SIG-M5 (cell line): ENCODE measurements at places on chromosomes 6 and 20.

DNA sequence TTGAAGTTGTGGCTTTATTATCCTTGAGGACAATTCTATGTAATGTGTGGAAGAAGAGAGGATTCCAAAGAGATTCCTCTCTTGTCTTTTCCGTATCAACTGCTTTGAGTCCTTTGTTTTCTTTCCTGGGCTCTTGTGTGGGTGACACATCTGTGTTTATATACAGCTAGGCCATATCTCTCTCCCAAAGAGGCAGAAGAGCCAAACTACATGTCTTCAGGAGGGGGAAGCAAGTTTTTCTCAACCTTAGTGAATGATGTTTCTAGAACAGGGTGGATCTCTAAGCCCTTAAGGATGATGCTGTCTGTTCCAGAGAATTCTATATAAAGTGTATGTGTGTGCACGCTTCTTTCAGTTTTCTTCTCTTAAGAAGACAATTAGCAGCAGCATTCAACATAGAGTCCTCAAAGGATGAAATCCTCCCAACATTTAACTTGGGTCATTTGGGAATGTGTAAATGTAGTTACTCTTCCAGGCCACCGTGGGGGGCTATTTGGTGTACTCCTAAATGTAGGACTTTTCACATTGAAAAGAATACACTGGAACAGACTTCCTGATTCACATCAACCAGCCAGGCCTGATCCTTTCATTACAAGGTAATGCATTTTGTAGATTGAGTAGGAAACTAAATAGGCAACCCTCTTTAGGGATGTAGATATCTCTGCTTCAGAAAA lies 92.8 kb upstream of the EEF1E1 start:
- DNase-seq, result no peak

- no peak for DNase-seq
These were observed 147.0 kb downstream of the SOX4 start for GRCh38 chr6:21740376-21741124.

DNA sequence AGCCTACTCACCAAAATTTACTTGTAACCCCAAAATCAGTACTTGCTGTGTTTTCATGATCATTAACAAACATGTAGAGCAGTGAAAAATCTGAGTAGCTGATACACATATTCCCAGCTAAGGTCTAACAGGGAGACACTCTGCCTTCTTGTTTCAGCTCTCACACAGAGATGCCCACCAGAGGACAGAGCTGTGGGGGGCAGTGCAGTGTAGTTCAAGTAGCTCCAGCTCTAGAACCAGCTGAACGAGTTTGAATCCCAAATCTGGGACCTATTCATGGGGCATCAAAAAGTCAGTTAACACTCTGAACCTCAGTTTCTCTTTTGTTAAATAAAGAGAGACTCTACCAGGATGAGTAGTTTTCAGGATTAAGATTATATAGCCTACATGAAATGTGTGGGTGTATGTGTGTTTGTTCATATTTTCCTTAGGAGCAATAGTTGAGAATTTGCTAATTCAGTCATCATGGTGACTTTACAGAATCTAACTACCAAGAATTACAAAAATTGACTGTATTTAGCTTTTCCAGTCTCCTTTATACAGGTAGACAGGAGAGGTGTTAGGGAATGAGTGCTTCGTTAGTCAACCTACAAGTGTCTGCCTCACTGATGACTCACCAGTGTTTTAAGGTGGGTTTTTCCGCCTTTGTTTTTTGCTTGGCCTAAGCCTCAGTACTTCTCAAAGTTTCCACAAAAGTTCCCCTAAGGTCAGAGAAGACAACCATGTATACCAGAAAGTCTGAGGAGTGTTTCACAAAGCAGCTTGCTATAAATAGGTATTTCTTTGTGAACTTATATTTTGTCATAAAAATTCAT lies 164.0 kb upstream of the RUNX2 start:
- DNase-seq, result no peak

DNA sequence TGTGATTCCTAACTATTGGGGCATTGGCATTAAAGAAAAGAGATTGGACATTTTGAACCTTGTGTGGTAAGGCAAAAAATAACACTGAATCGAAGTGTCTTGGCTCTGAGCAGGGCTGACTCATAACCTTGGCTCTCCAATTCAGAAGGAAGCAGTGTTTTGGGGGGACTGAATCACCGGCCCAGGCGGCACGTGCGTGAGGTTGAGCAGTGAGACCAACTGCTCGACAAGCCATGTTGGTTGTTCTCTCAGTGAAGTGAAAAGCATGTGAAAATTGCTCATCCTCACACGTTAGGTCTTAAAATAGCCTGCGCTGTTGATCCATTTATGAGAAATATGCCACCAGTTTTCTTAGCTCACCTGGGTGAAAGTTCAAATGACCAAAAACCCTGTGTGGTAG lies 137.8 kb upstream of the SPACA1 start:
- no peak for DNase-seq

- no peak for DNase-seq
These were observed 313.9 kb upstream of the RNF24 start for GRCh38 chr20:4329232-4329631.

DNA sequence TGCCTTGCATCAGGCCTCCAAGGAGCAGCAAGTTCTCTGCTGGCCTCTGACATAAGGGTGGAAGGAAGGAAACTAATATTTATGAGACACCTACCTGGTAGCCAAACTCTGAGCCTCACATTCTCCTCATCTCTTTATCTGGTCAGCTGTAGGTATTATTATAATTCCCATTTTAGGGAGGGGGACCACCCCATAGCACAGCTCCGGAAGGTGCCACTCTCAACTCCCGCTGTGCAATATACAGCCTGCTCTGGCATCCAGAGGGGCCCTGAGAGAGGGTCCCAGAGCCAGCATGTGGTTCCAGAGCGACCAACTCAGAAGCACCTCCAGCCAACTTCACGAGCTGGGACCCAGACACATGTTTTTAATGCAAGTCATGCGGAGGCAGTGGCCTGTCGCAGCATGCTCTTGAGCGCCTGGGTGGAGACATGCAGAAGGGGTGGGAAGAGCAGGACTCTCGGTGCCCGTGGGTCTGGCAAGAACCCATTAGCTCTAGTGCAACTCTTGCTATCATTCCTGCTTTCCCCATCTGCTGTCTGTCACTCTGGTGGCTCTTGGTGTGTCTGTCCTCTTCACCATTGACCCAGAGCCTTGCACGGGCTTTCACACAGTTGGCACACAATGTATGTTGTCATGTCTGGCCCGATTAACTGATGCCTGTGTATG lies 15.0 kb upstream of the MYMX start:
- DNase-seq, result no peak

- DNase-seq, result no peak
These were observed 15.9 kb upstream of the PEDS1 start for GRCh38 chr20:50169329-50169823.

DNA sequence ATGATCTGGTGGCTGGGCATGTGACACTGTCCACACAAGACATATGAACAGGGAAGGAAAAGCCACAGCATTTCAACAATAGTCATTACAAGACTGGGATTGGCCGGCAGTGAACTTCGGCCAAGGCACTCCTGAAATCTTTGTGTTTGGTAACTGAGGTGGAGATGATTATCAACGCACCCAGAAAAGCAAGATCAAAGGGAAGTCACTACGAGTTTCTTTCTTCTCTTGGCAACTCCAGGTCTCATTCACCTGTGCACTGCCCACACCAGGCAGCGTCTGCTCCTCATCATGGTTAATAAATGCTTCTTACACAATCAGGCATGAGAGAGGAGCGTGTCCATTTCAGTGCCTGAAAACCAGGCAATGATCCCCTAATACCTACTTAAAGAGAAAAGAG lies 20.5 kb upstream of the FOXC1 start:
- DNase-seq, result no peak

DNA sequence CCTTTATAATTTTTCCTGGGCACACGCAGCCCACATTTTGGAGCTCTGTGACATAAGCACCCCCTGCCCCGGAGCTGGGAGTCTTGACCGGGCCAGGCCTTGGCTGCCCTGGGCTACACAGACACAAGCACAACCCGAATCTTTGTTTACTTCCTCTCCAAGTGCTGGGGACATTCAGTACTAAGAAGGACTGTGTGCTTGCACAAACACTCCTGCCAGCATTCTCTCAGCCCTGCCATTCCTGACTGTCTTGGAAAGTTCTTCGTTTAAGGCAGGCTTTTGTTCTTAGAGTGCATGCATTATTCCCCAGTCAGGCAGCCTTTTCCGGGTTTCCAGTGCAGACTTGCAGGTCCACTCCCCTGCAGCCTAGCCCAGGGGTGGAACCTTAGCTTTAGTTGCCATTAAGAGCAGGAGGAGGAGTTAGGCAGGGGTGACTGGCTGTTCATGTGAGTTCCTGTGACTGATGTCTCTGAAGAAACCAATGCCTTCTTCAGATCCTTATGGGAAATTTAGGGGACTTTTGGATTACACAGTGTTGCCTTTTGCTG lies 28.6 kb downstream of the FOXO3 start:
- DNase-seq, result no peak

- DNase-seq, result no peak
These were observed 42.7 kb upstream of the ZNF831 start for GRCh38 chr20:59120919-59121318.

GRCh38 chr6:157119502-157120027 lies 203.8 kb downstream of the TMEM242 start:
- DNase-seq, result no peak

DNA sequence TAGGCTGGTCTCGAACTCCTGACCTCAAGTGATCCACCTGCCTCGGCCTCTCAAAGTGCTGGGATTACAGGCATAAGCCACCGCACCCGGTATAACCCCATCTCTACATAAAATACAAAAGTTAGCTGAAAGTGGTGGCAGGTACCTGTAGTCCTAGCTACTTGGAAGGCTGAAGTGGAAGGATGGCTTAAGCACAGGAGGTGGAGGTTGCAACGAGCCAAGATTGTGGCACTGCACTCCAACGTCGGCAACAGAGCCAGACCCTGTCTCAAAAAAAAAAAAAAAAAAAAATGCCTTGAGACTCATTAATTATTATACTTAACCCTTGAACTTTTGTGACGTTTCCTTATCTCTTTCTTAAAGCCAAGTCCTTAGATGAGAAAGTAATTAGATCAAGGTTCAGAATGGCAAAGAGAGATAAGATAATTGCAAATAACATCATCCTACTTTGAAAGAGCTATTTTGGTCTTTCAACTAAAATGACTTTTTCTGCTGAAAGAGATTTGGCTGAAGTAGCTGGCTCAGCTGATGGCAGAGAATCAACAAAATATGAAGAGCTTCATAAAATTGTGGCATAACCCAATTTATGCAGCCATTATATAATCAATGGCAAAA lies 4.7 kb upstream of the SHLD1 start:
- no peak for DNase-seq

GRCh38 chr20:2762578-2763131 lies 37.8 kb downstream of the CPXM1 start:
- DNase-seq, result no peak

DNA sequence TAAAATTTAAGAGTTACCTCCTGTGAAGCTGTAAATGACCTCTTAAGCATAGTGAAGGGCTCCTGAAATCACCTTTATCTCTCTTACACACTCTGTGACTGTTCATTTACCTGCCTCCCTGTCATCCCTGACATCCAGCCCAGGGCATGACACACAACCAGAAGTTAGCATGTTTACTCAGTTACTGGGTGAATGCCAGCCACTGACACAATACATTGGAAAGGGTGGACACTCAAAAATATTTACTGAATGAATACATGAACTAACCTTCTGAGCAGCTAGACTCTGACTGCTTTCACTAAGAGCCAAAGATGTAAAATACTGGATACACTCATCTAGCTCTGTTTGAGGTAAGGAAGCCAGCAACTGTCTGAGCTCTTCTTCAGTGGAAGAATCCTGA lies 25.3 kb downstream of the SERAC1 start:
- no peak for DNase-seq

- no peak for DNase-seq
These were observed 10.4 kb upstream of the SSTR4 start for GRCh38 chr20:23024701-23025100.

- DNase-seq, result no peak
These were observed 57.3 kb downstream of the UBE2V1 start for GRCh38 chr20:50055524-50056083.

GRCh38 chr6:139161169-139161568 lies 26.3 kb downstream of the HECA start:
- DNase-seq, result no peak

GRCh38 chr20:12763406-12763805 lies 245.4 kb upstream of the SPTLC3 start:
- DNase-seq, result no peak

DNA sequence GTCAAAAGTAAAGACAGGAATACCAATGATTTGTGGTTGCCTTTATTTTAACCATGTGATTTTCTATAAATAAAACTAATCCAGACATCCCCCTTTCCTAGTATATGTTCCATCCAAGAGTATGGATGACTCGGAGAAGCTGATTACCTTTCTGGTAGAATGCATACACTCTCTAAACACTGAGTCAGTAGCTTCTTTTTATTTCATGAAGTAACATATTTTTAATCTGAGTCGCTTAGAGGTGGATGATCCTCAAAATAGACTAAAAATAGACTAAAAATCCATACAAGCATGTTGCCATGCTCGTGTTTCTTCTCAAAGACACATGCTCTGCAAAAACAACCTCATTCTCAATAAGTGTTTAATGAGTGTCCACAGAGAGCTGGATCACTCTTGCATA lies 263.7 kb downstream of the COL12A1 start:
- DNase-seq, result no peak

DNA sequence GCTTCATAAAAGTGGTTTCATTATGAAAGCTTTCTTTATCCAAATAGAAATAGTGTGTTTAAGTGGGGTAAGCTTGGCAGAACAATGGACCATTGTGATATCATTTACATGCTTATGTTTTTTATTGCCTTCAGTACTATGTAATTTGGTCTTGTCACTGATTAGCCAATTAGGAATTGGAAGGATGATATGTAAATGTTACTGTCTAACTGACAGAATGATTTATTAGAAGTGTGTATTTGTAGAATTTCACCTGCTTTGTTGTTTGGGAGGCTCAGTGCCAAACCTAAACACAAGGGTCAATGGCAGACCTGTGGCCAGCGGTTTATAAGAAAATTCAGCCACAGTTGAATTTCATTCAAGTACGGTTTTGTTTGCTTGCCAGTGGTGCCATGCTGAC lies 39.0 kb downstream of the AIG1 start:
- no peak for DNase-seq

DNA sequence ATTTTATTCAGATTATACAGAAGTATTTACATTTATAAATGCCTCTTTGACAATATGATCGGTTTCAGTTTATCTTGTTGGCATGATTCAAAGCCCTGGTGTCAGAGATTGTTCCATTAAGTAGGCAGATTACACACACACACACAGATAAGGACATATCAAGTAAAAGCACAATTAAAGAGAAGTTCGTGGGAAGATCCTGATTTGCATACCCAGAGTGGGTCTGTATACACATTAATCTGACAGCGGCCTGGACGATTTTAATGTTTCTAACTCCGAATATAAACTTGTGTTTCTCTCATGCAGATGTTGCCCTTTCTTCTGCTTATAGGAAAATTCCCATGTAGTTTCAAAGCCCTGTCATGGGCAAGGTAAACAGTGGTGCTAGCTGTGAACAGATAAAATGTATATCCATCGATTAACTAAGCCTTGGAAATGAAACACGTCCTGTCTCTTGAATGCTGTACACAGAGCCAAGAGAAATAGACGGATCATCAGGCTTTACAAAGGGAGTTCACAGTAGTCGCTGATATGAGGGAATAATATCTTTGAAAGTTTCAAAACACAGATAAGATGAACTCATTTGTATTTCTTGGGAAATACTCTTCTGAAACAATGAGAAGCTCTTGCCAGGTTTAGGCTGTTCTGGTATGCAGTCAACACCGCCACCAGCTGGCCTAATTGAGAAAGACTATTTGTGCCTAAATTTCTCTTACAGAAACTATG lies 108.2 kb upstream of the GMDS start:
- DNase-seq, result no peak
